CD4-positive, alpha-beta T cell treated with Interleukin-4 for 1 hour (primary cell): ENCODE measurements at places on chromosomes 5 and 9.
A peak's percentile ranks its signal among the peaks of the same experiment; 100 is the strongest.

DNA sequence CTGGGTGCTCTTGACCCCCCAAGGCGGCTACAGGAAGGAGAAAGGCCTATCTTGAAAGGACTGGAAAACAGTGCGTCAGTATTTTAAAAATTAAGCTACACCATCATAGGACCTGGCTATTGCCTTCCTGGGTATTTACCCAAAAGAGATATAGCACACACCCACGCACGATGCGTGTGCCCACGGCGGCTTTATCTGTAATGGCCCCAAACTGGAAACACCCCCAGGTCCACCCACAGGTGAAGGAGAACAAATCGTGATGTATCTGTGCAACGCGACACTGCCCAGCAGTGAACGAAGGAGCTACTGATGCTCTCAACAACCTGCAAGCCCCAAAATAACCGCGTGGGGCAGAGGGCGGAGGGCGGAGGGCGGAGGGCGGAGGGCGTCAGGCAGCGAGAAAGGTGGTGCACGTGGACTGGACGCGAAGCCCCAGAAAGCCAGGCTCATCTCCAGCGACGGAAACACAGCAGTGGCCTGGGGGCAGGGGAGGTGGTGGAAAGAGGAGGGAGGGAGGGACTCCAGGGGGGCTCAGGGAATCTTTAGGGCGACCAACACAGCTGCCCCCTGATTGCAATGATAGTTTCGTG, 12.4 kb upstream of the PTGDS start:
- DNase-seq, result no peak

- DNase-seq, result peak; percentile 60
These were observed 2.7 kb downstream of the CDC42SE2 start for GRCh38 chr5:131266370-131267060.

DNA sequence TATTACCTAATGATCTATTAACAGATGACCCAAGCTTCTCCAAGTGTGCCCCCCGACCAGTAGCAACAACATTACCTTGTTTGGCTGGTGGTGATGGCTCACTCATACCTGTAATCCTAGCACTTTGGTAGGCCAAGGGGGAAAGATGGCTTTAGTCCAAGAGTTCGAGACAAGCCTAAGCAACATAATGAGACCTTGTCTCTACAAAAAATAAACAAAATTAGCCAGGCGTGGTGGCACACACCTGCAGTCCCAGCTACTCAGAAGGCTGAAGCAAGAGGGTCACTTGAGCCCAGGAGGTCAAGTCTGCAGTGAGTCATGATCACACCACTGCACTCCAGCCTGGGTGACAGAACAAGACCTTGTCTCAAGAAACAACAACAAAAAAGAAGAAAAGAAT, 62.9 kb downstream of the GCNT1 start:
- DNase-seq, result no peak

DNA sequence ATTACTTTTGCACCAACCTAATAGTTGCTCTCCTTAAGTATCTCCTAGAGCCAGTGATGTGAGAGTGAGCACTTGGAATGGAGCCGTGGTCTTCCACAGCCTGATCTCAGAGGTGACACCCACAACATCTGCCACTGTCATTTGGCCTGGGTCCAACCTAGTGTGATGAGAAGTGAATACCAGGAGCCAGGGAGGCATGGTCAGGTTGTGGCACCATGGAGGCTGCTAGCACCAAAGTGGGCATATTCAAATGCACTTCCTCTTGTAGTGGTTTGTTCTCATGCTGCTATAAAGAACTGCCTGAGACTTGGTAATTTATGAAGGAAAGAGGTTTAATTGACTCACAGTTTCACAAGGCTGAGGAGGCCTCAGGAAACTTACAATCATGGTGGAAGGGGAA, 22.6 kb upstream of the CEP72 start:
- no peak for DNase-seq

- DNase-seq, result no peak
These were observed 109.1 kb downstream of the ALDH1A1 start for GRCh38 chr9:72843520-72844439.

DNA sequence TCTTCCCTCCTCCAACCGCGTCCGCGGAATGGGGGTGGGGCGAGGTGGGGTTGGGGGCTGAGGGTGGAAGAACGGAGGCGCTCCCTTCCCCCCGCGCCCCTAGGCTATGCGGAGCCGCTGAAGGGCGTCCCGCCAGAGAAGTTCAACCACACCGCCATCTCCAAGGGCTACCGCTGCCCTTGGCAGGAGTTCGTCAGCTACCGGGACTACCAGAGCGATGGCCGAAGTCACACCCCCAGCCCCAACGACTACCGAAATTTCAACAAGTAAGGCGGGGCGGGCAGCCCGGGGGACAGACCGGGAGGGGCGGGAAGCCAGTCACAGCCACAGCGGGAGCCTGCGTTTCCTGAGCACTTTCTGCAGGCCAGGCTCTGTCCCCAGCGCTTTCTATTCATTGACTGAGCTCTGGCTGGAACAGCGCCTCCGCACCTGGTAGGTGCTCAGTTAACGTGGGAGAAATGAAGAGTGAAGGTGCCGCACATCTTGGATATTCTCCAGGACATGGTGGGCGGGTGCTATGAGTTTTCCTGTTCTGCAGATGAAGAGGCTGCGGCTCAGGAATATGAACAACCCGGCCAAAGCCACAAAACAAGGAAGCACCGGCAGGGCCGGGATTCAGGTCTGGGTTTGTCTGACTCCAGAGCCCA, 11.3 kb downstream of the MYOZ3 start:
- no peak for DNase-seq

GRCh38 chr5:149333711-149334443, 11.4 kb upstream of the GRPEL2 start:
- no peak for DNase-seq
